ENCODE measurements at places on chromosomes 3 and 15. TPM values are rescaled to one million over a fixed set of nuclear protein-coding genes. Genes with fewer than 3 reads are reported as not detected.

DNA sequence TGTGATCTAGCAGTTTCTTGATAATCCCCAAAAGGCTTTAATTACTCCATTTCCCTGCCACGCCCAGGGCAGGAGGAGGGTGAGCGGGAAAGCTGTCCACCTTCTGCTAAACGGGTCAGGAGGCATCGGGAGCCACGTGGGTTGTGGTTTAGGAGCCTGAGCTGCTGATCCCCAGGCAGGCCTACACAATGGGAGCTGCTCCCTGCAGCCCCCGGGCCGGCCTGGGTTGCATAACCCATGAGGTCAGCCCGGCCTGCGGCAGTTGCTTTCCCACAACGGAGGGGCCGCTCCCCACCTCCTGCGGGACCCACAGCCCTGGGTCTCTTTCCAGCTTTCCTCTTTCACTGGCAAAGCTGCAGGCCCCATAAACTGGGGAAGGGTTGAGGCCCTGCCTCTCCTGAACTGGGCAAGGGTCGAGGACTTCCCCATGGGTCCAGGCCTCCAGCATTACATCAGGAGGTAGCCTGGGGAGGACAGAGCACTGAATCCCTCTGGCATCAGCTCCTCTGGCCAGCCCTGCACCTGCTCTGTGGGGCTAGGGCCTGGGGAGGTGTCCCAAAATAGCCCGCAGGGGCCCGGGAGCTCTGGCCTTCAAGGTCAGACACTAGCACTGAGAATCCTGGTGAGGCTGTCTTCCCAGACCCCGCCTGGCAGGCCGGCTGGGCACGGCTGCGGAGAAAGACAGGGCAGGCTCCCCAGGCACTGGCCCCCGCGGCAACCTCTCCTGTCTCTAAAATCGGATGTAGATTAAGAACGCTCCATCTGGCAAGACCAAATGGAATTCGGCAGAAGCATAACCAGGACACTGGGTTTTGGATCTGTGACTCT lies 47.3 kb downstream of the ZDHHC19 start:
- no peak for DNase-seq

- DNase-seq, result no peak
These were observed 6.3 kb upstream of the EIF5A2 start for GRCh38 chr3:170914690-170915089.

- DNase-seq, result no peak
These were observed 66.1 kb upstream of the GLCE start for GRCh38 chr15:69094124-69094921.

- no peak for DNase-seq
These were observed 31.8 kb downstream of the PCYT1A start for GRCh38 chr3:196255776-196256175.

DNA sequence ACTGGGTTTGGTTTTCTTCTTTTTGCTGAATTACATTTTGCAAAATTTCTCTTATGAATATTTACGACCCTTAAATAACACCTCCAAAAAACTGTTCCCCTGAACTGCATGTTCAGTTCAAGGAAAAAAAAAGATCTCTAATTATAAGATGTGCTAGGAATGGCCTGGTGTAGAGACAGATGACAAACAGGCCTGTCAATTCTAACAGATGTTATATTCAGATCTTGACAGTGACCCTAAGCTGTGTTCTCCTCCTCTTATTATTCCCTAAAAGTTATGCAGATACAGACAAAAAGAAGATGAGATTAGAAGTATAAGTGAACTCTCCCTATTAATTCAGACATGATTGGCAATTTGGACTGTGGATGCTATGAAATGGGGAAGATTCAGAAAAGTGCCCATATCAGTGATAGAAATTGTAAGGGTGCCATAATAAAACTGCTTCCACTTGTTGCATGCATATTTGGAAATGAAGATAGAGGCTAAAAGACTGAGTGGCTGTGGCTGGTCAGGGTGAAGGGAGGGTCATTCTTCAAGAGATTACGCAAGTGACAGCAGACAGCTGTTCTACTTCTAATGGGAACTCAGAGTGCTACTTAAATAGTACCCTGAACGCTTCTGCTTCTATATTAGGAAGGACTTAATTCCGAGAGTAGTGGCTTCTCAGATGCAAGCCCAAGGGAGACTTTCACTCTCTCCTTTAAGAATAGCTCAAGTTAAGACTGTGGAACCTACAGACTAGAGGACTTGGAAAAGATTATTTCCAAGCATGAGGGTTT lies 75.5 kb downstream of the ADAMTS9 start:
- no peak for DNase-seq

- DNase-seq, result no peak
These were observed 367.9 kb upstream of the PROK2 start for GRCh38 chr3:72152551-72153476.

GRCh38 chr3:114858329-114858728 lies 288.8 kb downstream of the ZBTB20 start:
- DNase-seq, result no peak

The HGD gene
- polyA plus RNA-seq, result 0.38 TPM

The WDR93 gene
- polyA plus RNA-seq, result not detected

The TTC23 gene
- 0.55 TPM for polyA plus RNA-seq

The ALDH1A2 gene
- polyA plus RNA-seq, result 3.4 TPM

The CLDN1 gene
- not detected for polyA plus RNA-seq

The POPDC2 gene
- polyA plus RNA-seq, result 0.63 TPM
